ENCODE measurements at places on chromosomes 3 and 15. TPM values are rescaled to one million over a fixed set of nuclear protein-coding genes. Genes with fewer than 3 reads are reported as not detected.
A peak's percentile ranks its signal among the peaks of the same experiment; 100 is the strongest.

GRCh38 chr3:28847736-28848135, 433.1 kb upstream of the RBMS3 start:
- no peak for DNase-seq

DNA sequence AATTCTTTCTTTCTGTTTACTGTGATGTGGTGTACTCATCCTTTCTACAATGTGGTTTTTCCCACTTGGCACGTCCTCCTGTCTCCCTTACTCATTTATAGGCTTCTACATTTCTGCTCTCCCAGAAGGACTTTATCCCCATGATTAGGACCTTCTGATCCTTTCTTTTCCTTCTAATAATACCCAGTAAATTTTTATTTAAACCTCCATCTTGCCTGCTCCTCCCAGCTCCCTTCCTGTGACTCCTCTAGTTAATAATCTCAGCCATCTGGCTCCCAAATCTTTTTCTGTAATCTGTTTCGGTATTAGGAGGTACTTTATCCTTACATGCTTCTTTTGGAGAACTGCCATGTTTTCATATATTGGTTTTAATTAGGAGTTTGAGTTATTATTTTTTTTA, 11.2 kb upstream of the P2RY1 start:
- DNase-seq, result no peak

GRCh38 chr3:172285844-172286243, 162.4 kb downstream of the GHSR start:
- DNase-seq, result no peak

DNA sequence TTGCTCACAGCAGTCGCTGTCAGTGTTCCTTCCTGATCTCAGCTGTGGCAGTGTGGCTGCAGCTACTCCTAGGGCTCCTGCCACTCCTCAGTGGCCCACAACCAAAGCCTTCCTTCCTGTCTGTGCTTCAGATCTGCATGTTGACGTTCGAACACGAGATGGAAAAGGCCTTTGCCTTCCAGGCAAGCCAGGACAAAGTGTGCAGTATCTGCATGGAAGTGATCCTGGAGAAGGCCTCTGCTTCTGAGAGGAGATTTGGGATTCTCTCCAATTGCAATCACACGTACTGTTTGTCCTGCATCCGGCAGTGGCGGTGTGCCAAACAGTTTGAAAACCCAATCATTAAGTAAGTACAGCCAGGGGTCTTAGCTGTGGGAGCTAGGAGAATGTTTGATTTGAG, 17.8 kb downstream of the MKRN2 start:
- DNase-seq, result peak; percentile 40

- DNase-seq, result no peak
These were observed 19.5 kb upstream of the CCDC39 start for GRCh38 chr3:180698760-180699270.

DNA sequence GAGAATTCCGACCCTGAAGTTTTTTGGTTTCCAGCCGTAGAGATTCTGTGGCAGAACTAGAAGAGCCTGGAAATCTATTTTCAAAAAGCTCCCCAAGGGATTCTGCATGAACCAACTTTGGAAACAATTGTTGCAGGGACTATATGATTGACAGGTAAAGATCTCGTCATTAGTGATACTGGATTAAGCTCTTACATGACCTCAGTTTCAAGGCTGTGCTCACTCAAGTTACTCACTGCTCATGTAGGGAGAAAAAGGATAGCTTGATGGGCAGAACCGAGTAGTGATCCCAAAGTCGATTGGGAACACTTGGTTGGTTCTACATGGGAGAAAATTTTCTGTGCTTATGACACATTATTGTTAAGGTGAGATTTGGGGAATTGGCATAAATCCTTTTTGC, 142.3 kb upstream of the RASGRP1 start:
- no peak for DNase-seq

- DNase-seq, result no peak
These were observed 21.7 kb upstream of the SYN2 start for GRCh38 chr3:11982341-11982941.

DNA sequence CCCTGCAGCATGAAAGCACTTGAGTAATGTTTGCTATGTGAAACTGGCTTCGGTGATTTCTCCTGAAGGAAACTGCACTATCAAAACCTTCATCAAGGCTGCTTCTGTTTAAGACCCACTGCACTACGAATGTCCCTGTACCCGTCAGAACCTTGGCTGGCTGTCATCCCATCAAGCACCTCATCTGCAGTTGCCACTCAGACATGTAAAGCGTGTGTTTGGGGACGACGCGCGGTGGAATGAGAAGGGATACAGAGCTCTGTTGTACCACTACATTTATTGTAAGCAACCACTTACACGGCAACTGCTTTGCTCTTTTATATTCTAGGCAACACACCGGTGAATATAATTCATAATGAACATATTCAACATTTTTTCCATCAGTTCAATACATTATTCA, 147.6 kb downstream of the TIGIT start:
- no peak for DNase-seq

DNA sequence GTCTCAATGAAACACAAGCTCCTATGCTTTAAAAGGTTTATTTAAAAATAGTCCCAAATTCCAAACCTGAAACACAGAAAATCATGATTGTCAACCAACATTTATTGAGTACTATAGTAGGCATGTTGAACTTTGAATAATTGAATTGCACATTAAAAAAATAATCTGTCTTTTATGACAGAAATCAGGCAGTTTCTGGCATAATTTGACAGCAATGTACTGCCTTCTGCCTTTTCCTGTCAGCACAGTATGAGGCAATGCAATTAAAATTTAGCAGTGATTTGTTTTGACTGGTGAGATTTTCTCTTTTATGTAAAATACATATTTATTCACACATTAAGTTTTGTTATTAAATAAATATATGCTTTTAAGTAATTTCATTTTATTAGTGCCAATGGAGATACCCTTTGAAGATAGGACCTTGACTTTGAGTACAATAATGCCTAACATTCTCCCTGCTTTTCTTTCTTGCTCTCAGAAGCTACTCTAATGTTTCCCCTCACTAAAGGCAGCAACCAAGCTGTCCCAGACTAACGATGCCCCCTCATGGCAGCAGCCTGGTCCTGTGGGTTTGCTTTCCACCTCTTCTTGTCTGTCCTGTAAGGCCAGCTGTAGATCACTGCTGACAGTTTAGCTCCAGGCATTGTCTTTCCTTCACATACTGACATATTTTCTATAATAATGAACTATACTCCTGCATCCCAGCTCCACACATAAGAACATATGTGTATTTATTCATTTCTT, 346.7 kb downstream of the IL20RB start:
- no peak for DNase-seq

DNA sequence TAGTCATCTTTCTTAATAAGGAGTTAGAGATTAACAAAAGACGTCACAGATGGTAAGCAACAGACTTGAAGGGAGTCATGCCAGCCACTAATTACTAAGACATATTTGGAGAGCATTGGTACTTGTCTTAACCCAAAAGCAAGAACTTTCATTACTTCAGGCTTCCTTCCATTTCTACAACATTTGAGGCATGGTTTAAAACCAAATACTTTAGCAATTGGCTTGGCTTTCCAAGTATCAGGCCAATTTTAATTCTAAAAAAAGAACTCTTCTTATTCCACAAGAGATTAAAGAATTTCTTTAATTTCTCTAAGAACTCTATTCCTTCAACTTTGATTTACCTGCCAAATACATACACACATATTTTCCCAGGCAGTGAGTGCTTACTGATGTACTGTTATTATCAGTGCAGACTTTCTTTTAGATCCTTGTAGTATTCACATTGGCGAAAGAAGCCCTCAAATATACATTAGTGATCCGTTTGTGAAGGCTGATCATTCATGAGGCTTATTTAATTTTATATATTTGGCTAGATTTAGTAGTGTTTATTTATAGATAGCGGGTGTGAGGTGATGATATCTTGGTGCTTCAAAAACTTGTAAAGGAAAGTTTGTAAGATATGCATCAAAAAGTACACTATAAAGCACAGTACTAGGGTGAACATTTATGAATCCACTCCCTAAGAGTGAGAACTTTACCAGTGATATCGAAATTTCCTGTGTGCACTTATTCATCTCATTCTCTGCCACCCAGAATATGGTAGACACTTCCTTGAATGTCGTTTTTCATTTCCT, 229.2 kb downstream of the MFSD1 start:
- no peak for DNase-seq

GRCh38 chr3:12963922-12964701, 109.1 kb downstream of the IQSEC1 start:
- DNase-seq, result peak; percentile 78

GRCh38 chr15:91409387-91409786, 309.3 kb downstream of the SV2B start:
- DNase-seq, result no peak

DNA sequence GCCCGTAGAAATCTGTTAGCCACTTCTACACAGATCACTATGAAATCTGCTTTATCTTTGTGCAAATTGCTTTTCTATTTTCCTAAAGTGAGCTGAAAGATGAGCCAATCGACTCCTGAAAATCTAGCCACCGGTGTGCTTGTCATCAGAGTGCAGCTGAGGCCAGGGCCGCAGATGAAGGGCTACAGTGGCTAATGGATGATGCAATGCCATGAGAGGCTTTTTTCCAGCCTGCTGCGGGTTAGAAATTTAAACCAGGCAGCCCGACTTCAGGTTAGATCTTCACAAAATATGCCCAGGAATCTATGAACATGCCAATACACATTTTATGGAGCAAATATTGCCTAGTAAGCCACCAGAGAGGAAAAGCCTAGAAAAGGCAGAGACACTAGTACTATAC, 948.2 kb upstream of the CFAP20DC start:
- no peak for DNase-seq

DNA sequence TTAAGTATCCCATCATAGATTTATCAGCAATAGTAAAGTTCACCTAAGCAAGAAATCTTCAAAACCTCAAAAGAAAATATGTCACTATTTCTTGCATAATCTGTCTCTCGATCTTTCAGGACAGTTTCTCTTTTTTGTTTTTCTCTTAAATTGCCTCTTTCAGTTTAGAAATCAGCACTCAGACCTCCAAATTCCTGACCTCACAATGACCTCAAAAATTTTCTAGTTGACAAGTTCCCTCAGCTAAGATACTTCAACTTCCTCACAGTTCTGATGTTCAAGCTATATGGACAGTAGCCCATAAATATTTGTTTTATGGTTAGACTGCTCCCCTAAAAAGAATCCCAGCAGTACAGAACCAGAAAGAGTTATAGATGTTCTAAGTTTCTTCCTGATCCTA, 24.1 kb downstream of the SLC24A5 start:
- peak; percentile 25 for DNase-seq

GRCh38 chr3:13600950-13601691, 52.2 kb downstream of the FBLN2 start:
- DNase-seq, result no peak

- no peak for DNase-seq
These were observed 7.7 kb downstream of the SERP1 start for GRCh38 chr3:150538324-150539208.

GRCh38 chr15:101026656-101027272, 107.6 kb downstream of the LRRK1 start:
- no peak for DNase-seq

GRCh38 chr15:59194639-59195325, 11.9 kb upstream of the LDHAL6B start:
- DNase-seq, result no peak

DNA sequence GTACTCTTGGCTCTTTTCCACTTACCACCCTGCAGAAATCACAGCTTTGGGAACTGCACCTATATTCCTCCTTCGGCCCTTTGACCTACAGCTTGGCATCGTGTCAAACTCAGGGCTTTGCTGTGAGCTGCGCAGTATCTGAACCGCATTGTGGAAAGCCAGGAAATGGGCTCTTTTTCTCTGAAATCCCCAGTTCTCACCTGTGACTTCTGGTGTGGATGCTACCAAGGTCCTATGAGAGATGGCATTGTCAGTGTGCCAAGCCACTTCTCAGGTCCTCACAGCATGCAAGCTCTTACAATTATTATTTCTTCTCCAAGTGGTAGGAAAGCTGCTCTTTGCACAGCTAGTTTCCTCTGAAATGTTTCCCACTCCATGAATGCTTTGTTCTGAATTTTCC, 450.6 kb upstream of the TBL1XR1 start:
- no peak for DNase-seq

DNA sequence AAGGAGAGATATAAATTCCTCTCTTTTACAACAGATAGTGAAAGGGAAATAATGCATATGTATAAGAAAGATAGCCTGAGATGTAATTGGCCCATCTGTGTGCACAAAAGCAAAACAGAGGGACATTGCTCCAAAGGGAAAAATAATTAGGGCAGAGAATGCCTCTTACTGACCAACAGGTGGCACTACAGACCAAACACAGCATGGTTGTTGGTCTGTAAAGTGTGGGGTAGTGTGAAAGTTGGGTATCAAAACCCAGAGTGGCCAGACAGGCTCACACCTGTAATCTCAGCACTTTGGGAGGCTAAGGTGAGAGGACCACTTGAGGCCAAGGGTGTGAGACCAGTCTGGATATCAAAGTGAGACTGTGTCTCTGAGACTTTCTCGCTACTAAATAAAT, 4.5 kb upstream of the TLNRD1 start:
- peak; percentile 44 for DNase-seq

- DNase-seq, result peak; percentile 1
These were observed 874 bp downstream of the ZNF662 start for GRCh38 chr3:42906848-42907183.

DNA sequence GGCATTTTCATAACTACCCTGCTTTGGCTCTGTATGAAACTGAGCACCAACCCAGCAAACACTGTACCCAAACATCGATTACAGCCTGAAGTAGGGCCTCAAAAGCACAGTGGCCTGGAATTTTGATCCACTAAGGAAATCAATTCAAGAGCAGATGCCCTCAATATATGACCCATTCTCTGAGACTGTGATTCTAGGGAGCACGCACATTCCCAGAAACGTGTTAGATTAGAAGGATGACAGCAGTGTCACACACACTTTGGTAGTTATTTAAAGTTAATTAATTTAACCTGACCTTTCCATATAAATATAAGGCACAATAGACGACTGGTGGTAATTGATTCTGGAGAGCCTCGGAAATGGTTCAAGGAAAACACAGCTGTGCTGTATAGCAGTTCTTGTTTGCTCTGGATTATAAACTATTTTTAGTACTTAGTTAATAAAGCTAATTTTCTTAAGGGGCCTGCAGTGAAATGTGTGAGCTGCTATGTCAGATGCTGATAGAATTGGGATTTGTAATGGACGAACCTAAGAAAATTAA, 126.3 kb upstream of the ZNF385D start:
- no peak for DNase-seq

GRCh38 chr15:25909325-25909724, 46.2 kb upstream of the ATP10A start:
- no peak for DNase-seq

The CTXN2 gene
- total RNA-seq, result not detected

The LMAN1L gene
- not detected for total RNA-seq

The GHSR gene
- total RNA-seq, result not detected

The SMCO1 gene
- not detected for total RNA-seq

The PTPN9 gene
- 9.2 TPM for total RNA-seq

The TGM5 gene
- total RNA-seq, result not detected

The IL20RB gene
- 0.79 TPM for total RNA-seq

The TASOR gene
- total RNA-seq, result 69.8 TPM

The DPPA2 gene
- total RNA-seq, result not detected

The GABRR3 gene
- total RNA-seq, result not detected

The IMPG2 gene
- total RNA-seq, result 0.99 TPM

The CHRFAM7A gene
- total RNA-seq, result 0.60 TPM

The EXD1 gene
- total RNA-seq, result not detected

The UBXN7 gene
- total RNA-seq, result 15.3 TPM

The VILL gene
- 2.8 TPM for total RNA-seq

Data from lung microvascular endothelial cell (primary cell).